ENCODE measurements at places on chromosomes 2 and 18.
A peak's percentile ranks its signal among the peaks of the same experiment; 100 is the strongest.

- DNase-seq: no peak
Observed at GRCh38 chr2:30527411-30527810, 80.4 kb downstream of the LCLAT1 start.

GRCh38 chr18:45753286-45753685 is 29.3 kb downstream of the SLC14A1 start:
- DNase-seq: no peak

GRCh38 chr2:55896633-55897032 is 26.9 kb downstream of the EFEMP1 start:
- no peak for DNase-seq

DNA sequence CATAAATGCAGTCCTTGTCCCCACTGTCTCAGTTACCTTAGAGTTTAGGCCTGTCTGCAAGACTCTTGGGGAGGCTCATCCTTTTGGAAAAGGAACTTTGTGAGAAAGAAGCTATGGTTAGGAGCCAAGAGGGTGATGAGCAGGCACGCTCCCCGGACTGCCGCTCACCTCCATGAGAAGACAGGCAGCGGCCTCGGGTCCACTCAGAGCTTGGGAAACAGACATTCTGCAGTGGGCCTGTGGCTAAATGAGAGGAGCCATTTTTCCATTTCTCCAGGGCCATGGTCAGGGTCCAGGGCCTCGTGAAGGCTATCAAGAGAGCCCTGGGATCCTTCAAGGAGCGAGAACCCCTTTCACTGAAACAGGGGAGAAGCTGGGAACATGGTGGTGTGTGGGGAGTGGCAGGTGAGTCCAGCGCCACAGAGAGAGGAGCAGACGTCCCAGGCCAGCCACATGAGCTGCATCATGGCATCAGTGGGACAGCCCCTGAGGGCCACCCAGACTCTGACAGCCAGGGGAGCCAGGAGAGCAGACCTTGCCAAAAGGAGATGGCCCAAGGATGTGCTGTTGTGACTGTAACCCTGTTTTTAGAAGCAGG is 4.0 kb upstream of the TEX51 start:
- no peak for DNase-seq

- no peak for DNase-seq
Observed at GRCh38 chr2:155250800-155251199, 552.3 kb downstream of the KCNJ3 start.

- no peak for DNase-seq
Observed at GRCh38 chr2:120820953-120821279, 85.2 kb downstream of the GLI2 start.

DNA sequence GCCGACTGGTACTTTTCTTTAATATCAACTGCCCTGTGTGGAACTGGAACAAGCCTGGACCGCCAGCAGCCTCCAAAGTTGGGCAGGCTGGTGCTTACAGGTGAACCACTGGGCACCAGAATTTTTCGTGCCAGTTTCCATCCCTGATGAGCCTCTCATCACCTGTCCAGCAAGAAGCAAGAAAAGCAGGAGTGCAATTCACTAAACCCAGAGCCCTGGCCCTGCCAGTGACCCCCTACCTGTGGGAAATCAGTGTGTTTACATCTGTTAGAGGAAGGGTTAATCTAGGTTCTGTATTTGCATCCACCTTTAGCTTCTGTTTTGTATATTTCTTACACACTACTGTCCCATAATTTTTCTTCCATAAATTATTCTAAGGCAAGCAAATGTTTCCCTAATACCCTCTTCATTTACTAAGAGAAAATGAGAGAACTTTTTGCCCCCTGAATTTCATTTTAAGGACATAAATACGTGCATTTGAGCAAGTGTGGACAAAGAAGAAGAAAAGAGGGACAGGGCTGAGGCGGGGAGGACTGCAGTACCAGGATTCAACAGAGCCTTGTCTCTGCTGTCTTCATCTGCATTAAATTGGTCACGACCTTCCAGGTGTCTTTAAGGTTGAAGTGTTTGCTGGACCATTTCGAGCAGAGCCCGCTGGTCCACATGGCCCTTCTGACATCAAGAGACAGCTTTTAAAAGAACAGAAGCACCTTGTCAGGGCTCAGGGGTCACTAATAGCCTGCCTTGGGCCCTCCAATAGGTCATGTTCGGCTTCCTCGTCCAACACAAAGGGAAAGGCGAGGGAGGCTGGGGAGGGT is 763.1 kb downstream of the BCL11A start:
- no peak for DNase-seq

GRCh38 chr2:19746611-19747309 is 155.0 kb downstream of the TTC32 start:
- no peak for DNase-seq

DNA sequence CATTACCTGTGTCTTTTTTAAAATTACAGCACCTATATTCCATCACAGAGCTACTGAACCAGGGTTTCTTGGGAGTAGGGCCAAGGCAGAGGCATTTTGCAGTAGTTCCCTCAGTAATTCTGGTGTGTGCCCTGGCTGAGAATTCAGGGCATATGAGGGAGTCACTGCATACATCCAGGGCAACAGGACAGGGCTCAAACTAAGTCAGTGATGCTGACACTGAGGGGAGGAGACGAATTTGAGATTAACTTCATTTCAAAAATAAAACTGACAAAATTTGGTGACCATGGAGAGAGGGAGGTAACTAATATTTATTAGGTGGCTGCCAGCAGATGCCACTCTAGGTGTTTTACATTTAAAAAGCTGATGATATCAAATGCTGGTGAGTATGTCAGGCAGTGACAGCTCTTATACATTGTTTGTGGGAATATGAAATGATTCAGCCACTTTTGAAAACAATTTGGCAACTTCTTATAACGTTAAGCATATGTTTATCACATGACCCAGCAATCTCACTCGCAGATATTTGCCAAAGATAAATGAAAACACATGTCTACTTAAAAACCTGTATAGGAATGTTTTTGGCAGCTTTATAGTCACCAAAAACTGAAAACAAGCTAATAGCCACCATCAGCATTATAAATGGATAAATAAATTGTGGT is 20.3 kb downstream of the STRADB start:
- DNase-seq: no peak

- no peak for DNase-seq
Observed at GRCh38 chr2:109649736-109650695, 35.9 kb downstream of the SOWAHC start.

DNA sequence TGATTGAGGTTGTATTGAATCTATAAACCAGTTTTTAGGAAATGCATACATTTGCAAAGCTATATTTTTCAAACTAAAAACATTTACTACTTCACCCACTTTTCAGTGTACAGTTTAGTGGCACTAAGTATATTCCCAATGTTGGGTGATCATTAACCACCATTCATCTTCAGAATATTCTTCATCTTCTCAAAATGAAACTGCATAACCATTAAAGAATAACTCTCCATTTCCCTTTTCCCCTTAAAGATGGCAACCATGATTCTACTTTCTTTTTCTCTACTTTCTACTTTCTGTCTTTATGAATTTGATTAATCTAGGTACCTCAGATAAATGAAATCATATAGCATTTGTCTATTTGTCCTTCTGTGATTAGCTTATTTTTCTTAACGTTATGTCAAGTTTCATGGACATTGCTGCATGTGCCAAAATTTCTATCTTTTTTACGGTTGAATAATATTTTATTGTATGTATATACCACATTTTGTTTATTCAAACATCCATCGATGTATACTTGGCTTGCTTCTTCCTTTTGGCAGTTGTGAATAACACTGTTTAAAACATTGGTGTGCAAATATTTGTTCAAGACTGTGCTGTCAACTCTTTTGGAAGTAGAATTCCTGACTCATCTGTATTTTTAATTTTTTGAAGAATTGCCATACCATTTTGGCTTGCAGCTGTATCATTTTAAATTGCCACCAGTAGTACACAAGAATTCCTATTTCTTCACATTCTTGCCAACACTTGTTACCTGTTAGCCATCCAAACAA is 104.9 kb downstream of the RPRM start:
- no peak for DNase-seq

GRCh38 chr18:52377094-52377493 is 37.1 kb downstream of the DCC start:
- no peak for DNase-seq

- DNase-seq: no peak
Observed at GRCh38 chr18:23835091-23835490, 145.8 kb downstream of the LAMA3 start.

- no peak for DNase-seq
Observed at GRCh38 chr2:117679952-117680351, 134.5 kb upstream of the DDX18 start.

- DNase-seq: no peak
Observed at GRCh38 chr2:102149644-102150455, 7.3 kb downstream of the IL1R1 start.

DNA sequence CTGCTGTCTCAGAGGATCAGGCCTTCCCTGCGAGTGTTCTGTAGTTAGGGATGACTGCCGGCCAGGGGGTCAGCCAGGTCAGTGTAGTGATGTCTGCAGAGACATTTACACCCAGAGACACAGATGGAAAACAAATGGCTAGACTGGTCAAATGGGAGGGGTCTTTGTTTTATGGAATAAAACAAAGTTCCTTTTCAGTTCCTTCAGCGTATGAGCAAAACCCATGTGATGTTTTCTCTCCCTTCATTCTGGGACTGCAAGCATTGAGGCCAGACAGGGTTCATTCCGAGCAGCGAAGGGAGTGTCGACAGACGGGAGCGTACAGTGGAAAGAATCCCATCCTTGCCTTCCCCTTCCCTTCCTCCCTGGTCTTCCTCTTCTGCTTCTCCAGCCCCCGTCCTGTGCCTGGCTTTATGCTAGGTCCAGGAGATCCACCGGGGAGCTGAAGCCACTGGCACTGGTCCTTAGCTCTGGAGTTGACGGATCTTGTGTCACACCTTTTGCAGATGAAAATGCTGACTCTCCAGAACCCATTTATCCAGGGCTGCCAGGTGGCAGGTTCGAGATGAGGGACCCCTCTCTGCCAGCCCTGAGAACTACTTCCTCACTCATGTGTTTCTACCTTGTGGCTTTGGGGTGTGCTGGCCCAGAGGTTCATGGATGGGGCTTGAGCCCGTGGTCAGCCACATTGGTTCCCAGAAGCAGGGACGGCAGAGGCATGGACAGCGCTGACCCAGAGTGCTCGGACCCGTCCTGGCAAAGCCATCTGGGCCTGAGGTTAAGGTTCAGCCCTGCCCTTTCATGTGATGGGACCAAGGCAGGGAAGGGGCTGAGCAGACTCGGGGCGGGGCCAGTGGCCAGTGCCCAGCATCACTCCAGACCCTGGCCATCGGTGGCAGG is 24.2 kb downstream of the ITGB1BP1 start:
- no peak for DNase-seq

DNA sequence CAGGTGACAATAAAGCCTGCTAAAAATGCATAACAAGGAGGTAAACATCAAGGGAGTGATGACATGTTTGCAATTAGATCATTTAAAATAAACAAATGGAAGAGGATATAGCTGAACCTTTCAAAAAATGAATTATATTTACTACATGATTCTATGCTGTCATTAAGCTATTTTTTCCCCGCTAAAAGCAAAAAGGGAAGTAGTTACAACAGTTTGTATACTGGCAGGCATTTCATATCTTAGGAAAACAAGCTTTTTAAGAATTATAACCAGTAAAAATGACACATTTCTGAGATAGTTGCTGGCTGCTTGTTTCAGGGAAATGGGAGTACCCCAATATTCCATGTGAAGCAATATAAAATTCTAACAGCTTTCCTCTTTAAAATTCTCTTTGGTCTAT is 89.1 kb upstream of the ITGB6 start:
- no peak for DNase-seq

- peak; percentile 52 for DNase-seq
Observed at GRCh38 chr2:71548646-71549425, 95.5 kb downstream of the DYSF start.

GRCh38 chr2:140136366-140136765 is 1356.2 kb upstream of the NXPH2 start:
- DNase-seq: no peak

GRCh38 chr18:51069885-51070284 is 39.9 kb downstream of the SMAD4 start:
- DNase-seq: no peak

- no peak for DNase-seq
Observed at GRCh38 chr2:129565551-129566109, 413.8 kb upstream of the RAB6C start.

- no peak for DNase-seq
Observed at GRCh38 chr18:50509012-50509411, 50.9 kb upstream of the MAPK4 start.

DNA sequence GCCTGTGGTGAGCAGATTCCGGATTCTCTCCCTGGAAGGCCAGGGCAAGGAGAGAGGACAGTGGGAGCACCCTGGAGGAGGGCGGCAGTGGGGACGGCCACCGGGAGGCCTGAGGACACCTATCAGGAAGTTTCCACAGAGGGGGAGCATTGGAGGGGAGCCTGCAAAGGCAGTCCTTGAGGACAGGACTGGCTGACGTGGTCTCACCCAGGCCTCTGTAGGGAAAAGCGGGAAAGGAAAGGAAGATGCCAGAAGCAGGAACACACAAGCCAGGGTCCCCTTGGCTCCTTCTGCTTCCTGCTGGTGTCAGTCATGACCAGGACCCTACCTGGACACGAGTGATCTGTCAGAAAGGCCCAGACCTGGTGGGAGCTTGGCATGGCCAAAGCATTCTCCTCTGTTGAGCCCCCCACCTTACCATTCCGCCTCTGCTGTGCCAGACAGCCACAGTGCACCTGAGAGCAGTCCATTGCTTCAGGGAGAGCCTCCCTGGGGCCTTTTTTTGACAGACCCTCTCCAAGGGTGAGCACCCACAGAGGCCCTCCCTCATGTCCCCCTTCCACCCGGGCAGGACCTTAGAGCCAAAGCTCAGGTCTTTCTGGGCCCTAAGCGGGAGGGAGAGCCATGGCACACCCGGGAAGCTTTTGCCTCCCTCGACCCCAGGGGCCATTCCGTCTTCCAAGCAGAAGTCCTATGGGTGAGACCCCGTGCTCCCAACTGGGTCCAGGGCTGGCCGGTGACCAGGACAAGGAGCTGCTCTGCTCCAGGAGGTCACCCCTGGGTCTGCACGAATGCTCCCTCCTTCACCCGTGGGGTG is 333.1 kb downstream of the DYSF start:
- no peak for DNase-seq

DNA sequence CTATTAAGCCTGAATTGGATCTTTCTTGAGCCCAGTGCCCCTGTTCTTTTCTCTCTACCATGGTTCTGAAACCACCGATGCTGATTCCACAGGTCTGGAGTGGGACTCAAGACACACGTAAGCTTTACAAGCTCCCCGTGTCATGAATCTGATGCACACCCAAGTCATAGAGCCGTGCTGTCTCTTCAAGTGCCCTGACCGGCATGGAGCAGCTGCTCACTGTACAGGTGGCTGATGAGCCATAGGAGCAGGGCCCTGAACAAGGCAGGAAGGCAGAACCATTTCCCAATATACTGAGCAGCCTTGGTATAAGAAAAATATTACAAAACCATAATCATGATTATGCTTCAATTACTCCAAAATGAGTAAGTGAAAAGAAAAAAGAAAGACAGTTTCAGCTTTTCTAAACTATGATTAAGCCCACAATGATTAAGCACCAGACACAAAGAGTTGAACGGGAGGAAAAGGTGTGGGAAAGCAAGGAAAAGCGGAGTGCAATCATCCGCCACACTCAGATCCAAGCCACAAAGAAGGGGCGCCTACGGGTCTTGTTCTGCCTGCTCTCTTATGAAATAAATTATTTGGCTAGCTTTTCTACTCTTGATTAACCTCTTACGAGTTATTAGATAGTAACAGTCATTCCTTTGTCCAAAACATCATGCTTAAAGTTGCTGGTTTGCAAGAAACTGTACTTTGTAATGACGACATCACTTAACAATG is 41.7 kb downstream of the NOL10 start:
- DNase-seq: no peak

- DNase-seq: no peak
Observed at GRCh38 chr2:23540804-23541360, 155.9 kb downstream of the KLHL29 start.

Measured in stimulated activated CD8-positive, alpha-beta memory T cell treated with anti-CD3 and anti-CD28 coated beads, Interleukin-7, amount 100 ng/mL, for 24 hours (primary cell).